ENCODE measurements at places on chromosomes 5 and 9. TPM values are rescaled to one million over a fixed set of nuclear protein-coding genes. Genes with fewer than 3 reads are reported as not detected.

DNA sequence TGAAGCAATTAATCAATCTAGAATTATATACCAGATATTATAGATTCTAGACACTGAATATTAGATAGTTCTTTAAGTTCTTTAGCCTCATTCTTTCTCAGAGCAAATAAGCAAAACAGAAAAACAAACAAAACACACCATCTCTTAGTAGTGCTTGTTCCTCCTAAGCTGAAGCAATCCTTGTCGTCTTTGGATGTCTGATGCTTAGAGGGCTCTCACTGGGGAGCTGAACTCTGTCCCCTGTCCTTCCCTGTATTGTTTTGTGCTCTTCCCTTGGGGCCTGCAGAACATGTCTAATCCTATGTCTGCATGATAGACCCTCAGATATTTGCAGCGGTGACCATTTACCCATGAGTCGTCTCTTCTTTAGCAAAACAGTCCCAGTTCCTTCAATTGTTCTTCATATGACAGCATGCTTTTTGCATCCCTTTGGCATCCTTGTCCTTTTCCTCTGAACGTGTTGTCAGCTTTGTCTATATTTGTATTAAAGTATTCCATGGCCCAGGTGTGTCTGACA, 114.3 kb downstream of the ARHGEF28 start:
- no peak for DNase-seq

GRCh38 chr9:134055981-134056461, 11.8 kb downstream of the BRD3 start:
- DNase-seq: no peak

DNA sequence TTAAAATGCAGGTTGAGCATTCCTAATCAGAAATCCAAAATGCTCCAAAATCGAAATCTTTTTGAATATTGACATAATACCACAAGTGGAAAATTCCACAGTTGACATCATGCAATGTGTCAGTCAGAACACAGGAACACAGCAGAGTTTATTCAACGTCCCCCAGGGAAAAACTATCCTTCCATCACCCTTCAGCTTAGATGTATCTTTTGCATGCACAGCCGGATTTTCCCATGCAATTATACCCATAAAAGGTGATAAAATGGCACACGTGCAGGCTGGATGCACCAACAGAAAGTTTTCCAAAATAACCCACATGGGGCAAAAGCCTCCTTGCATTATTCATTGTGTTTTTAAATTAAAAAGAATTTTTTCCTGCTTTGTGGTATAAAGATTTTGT, 71.2 kb downstream of the RAB24 start:
- no peak for DNase-seq

DNA sequence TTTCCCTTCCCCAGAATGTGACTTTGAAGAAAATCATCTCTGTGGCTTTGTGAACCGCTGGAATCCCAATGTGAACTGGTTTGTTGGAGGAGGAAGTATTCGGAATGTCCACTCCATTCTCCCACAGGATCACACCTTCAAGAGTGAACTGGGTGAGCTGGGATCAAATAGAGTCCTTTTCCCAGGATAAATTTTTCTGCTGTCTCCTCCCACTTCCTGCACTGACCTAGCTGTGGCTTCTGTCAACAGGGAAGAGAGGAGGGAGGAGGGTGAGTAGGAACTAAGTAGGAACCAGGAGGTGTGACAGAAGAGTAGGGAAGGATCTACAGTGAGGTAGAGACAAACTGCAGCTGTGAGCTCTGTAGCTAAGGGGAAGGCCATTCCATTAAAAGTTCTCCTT, 69.3 kb downstream of the MAMDC2 start:
- DNase-seq: no peak

DNA sequence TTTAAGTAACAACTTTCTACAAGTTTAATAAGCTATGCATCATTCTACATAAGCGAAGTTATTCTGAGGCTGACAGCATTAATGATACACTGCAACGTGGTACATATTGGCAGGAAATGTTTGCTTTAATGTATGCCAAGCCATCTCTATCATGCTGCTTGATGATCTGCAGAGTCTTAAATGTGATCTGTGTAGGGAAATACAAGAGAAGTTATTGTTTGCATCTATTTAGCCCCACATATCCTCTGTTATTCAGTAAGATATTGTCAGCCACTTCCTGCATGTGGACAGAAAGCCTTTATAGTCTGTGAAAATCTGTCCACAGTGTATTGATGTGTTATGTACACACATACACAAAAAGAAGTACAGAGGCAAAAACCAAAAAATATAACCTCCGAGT, 193.1 kb upstream of the FREM1 start:
- no peak for DNase-seq

DNA sequence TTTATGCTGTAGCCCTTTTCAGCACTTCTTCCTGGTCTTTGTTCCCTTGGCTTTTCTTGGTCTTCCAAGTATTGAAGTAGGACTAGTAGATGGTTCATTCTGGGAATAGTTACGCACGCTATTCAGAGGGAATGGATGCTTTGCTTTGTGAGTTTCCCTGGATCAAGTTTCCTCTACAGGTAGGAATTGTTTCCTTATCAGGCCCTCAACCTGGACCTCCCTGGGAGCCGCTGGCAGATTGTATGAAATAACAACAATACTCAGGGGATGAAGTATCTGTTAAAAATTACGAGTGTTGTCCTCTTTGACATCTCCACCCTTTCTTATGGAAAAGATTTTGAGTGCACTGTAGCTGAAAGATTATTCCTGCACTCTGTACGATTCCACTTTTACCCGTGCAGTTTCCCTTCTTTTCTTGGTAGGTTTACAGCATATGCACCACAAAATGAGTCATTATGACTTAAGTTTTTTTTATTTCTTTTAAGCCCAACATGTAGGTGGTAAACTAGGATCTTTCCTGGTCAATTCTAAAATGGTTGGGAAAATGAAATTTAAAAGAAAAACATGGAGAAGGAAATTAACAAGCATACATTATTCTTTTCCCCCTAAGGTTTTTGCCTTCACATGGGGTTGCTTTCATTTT, 57.9 kb downstream of the ARHGAP26 start:
- no peak for DNase-seq

- DNase-seq: no peak
Observed at GRCh38 chr5:132840896-132841295, 10.4 kb upstream of the SHROOM1 start.

- DNase-seq: no peak
Observed at GRCh38 chr5:168334280-168334679, 42.8 kb downstream of the WWC1 start.

GRCh38 chr9:136075134-136075841, 19.8 kb downstream of the NACC2 start:
- DNase-seq: no peak

DNA sequence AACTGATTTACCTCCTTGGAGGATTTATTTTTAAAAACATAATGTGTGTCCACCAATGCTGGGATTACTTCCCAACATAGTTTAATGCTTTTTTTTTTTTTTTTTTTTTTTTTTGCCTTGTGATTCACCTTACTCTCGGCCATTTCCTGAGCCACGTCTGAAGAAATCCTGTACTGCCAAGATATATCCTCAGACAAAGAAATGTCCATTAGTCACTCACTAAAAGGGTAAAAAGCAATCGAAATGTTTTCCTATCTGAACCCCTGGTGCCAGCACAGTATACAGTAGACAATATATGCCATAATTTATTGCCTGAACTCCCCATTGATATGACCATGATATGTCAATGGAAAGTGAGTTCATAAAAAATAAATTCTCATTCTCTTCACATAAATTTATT, 344.1 kb downstream of the BNC2 start:
- no peak for DNase-seq

DNA sequence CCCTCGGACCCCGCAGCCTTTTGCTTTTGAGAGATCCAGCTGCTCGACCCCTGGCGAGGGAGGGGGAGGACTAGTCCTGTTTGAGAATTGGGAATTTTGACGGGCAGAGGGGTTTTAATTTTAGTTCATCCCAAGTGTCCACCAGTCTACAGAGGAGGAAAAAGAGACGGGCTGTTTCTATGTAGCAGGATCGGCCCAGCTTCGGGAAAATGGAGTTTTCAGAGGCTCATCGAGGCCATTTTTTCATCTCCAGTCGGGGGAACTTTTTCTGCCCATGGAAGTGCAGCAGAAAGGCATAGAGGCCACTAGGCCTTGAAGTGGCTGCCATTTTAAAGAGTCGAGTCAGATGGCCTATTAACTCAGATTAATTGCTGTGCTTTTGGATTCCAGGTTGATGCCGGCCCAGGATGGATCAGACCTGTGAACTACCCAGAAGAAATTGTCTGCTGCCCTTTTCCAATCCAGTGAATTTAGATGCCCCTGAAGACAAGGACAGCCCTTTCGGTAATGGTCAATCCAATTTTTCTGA, 1.2 kb downstream of the NSD1 start:
- DNase-seq: no peak

GRCh38 chr5:94901191-94901979, 282.9 kb downstream of the SLF1 start:
- DNase-seq: no peak

DNA sequence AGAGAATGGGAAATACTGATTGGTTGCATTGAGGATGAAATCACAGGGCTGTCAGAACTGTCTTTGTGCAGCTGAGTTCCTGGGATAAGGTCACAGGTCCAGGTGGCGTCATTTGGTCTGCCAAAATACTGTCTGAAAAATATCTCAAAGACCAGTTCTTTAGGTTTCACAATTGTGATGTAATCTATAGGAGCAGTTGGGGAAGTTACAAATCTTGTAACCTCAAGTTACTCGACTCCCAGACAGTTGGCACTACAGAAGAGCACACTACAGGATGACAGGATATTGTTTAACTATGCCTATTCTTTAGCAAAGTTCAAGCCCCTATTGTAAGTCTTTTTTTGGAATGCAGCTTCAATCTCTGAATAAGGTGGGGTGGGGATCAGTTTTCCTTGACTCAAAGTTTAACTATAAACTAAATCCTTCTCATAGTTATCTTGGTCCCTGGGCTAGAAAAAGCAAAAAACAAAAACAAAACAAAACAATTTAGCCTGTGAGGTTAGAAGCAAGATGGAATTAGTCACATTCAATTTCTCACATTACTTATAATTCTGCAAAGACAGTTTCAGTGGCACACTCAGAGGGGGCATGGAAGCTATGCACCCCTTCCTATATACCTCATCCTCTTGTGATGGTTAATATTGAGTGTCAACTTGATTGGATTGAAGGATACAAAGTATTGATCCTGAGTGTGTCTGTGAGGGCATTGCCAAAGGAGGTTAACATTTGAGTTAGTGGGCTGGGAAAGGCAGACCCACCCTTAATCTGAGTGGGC, 276.0 kb downstream of the AUH start:
- DNase-seq: no peak

DNA sequence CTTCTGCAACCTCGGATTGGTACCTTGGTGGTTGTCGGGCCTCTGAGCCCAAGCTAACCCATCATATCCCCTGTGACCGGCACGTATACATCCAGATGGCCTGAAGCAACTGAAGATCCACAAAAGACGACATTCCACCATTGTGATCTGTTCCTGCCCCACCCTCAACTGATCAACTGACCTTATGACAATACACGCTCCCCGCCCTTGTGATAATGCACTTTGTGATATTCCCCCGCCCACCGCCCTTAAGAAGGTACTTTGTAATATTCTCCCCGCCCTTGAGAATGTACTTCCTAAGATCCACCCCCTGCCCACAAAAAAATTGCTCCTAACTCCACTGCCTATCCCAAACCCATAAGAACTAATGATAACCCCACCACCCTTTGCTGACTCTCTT, 16.5 kb upstream of the TOR1B start:
- DNase-seq: no peak

- no peak for DNase-seq
Observed at GRCh38 chr9:17476401-17476800, 102.5 kb upstream of the SH3GL2 start.

GRCh38 chr9:79195879-79196278, 375.9 kb upstream of the TLE4 start:
- DNase-seq: no peak

DNA sequence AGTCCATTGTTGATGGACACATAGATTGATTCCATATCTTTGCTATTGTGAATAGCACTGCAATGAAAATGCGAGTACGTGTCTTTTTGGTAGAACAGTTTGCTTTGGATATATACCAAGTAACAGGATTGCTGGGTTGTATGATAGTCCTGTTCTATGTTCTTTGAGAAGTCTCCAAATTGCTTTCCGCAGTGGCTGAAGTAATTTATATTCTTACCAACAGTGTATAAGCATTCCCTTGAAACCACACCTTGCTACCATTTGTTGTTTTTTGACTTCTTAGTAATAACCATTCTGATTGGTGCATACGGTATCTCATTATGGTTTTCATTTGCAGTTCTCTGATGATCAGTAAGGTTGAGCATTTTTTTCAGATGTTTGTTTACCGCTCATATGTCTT, 792.9 kb downstream of the PTPRD start:
- DNase-seq: no peak

GRCh38 chr5:176768174-176768970, 42.0 kb upstream of the UNC5A start:
- no peak for DNase-seq

DNA sequence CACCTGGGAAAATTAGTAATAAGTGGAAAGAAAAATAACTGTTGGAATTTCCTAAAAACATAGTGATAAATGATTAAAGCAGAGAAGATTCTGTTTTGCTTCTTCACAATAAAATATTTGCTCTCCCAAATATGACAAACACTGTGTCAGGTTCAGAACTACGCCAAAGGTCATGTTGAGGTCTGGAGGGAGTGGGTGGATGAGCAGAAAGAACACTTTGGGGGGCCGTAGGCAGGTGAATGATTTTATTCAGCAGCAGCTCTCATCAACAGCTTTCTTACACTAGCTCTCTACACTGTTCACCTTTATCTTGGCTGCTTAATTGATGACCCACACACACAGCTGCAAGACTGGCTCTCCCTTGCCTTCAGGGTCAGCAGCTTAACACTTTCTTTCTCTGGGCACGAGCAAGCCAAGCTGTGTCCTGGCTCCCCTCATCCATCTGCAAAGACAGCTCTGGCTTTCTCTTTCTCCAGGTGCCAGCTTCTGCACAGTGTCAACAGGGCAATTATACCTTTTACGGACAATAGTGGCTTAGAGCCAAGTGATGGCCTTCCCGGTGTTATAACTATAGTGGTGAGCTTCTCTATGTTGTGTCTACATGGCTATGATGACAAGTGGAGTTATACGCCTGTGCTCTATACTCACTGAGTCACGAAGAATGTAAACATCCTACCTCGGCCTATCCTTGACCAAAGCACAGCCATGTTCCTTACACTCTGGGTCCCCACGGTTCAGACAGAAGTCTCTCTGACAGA, 18.9 kb upstream of the GPX8 start:
- DNase-seq: no peak

GRCh38 chr9:113350937-113351336, 1.6 kb downstream of the BSPRY start:
- no peak for DNase-seq

- no peak for DNase-seq
Observed at GRCh38 chr5:67014957-67015400, 181.6 kb downstream of the CD180 start.

GRCh38 chr9:92159058-92159457, 43.8 kb upstream of the SPTLC1 start:
- DNase-seq: no peak

- no peak for DNase-seq
Observed at GRCh38 chr5:133385346-133385745, 227.0 kb downstream of the FSTL4 start.

STKLD1 gene
- 0.37 TPM for total RNA-seq

C9 gene
- total RNA-seq: not detected

OR1Q1 gene
- total RNA-seq: not detected

ECM2 gene
- total RNA-seq: not detected

IFNK gene
- total RNA-seq: not detected

MYO10 gene
- total RNA-seq: 0.13 TPM

QRFP gene
- not detected for total RNA-seq

FAM81B gene
- not detected for total RNA-seq

DMRT3 gene
- total RNA-seq: not detected

MARCHF6 gene
- 116 TPM for total RNA-seq

GCNT4 gene
- total RNA-seq: not detected

CDKN2B-AS1 gene
- 1.4 TPM for total RNA-seq

IFNA21 gene
- total RNA-seq: not detected

SLC46A2 gene
- not detected for total RNA-seq

NUTM2G gene
- not detected for total RNA-seq
